H9 (cell line): ENCODE measurements at places on chromosomes 5 and 9.
A peak's percentile ranks its signal among the peaks of the same experiment; 100 is the strongest.

GRCh38 chr9:88076286-88077070 is 61.8 kb downstream of the SPATA31C2 start:
- H3K36me3 ChIP-seq, result 0 out of 2 replicates have a peak, but pooled peaks cover 5% of the 10 kb centered on the region
- peak overlapping the region; percentile 74 for H3K4me3 ChIP-seq
- no peak overlapping the region for H3K27ac ChIP-seq
- H3K4me1 ChIP-seq, result no peaks in the 10 kb centered on the region; the same call in 1 of the 2 replicates
- peaks cover 3% of the 10 kb centered on the region; the same call in 1 of the 2 replicates for H3K27me3 ChIP-seq

- H3K4me3 ChIP-seq, result no peak overlapping the region
- H3K4me1 ChIP-seq, result no peaks in the 10 kb centered on the region
- H3K27ac ChIP-seq, result no peak overlapping the region
- H3K27me3 ChIP-seq, result no peaks in the 10 kb centered on the region
- DNase-seq, result no peak
- no peaks in the 10 kb centered on the region for H3K36me3 ChIP-seq
Observed at GRCh38 chr5:98066910-98067309, 706.6 kb upstream of the RGMB start.

DNA sequence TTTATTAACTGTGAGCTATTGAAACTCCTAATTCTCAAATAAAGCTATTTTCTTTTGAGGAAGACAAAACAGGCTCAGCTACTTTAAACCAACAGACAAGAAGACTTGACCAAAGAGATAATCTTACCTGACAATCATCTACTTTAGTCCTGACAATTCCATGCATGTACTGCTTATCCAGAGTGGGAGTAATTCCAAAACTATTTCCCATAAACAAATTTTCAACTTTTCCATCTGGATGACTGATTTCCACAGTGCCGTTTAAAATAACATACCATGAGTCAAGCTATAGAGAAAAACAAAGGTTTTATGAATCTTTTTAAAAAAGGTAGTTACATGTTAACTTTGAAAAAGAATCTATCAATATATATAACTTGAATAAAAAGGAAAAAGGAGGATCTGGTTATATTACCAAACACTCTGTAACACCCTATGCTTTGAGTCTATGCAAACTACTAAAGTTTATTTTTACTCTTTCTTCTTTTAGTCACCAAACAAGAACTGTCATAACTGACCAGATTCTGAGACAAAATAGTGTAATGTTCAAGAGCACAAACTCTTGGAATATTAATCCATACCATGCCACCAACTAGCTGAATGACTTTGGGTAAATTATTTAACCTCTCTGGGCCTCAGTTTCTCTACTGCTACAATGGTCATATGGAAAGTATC is 129.7 kb downstream of the RAPGEF6 start:
- H3K4me3 ChIP-seq, result no peak overlapping the region
- H3K36me3 ChIP-seq, result peaks cover 26% of the 10 kb centered on the region
- no peak overlapping the region for H3K27ac ChIP-seq
- H3K27me3 ChIP-seq, result no peaks in the 10 kb centered on the region
- H3K4me1 ChIP-seq, result no peaks in the 10 kb centered on the region

- no peaks in the 10 kb centered on the region for H3K4me1 ChIP-seq
- peaks cover 22% of the 10 kb centered on the region for H3K36me3 ChIP-seq
- DNase-seq, result no peak
- no peaks in the 10 kb centered on the region for H3K27me3 ChIP-seq
Observed at GRCh38 chr9:121138973-121139372, 62.7 kb downstream of the RAB14 start.

- H3K27ac ChIP-seq, result no peak overlapping the region
- peaks cover 7% of the 10 kb centered on the region; the same call in 2 of the 3 replicates for H3K36me3 ChIP-seq
- no peak overlapping the region for H3K4me3 ChIP-seq
- DNase-seq, result no peak
Observed at GRCh38 chr5:143053780-143054179, 283.6 kb downstream of the ARHGAP26 start.

DNA sequence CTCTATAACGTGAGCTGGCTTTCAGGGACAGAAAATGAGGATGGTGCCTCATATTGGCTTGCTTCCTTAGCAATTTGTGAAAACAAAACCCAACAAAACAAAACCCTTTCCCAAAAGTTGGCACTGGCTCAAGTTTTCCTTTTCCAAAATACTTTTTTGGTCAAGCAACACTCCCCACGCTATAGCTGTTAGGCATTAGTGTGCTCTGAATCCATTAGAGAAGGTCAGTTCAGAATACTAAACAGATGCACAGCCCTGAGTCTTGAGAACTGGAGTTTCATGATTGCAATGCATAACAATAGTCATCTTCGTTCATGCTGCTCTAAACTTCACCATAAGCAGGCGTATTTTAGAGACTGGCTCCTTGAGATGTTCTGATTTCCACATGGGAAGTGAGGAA is 172.0 kb upstream of the KLF9 start:
- H3K4me1 ChIP-seq, result peaks cover under 1% of the 10 kb centered on the region
- H3K4me3 ChIP-seq, result no peak overlapping the region
- H3K27me3 ChIP-seq, result no peaks in the 10 kb centered on the region; the same call in 1 of the 2 replicates
- no peaks in the 10 kb centered on the region for H3K36me3 ChIP-seq
- no peak overlapping the region for H3K27ac ChIP-seq

DNA sequence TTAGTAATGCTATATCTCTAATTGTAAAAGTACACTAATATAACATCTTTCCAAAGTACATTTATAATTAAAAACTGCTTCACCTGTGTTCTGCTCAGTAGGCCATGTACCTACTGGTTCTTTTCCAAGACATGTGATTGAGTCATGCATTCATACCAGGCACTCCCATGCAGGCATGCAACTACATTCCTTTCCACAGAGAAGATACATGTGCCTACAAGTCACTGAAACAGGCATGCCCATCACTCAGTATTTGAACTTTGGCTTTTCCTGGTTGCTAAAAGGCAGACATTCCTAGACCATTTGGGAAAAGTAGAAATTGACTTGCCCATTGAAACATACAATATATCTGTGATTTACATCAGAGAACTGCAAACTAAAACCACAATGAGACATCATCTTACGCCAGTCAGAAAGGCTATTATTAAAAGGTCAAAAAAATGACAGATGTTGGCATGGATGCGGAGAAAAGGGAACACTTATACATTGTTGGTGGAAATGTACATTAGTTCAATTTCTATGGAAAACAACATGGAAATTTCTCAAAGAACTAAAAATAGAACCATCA is 148.3 kb upstream of the MOCS2 start:
- H3K4me3 ChIP-seq, result no peak overlapping the region
- H3K27ac ChIP-seq, result no peak overlapping the region
- DNase-seq, result no peak

DNA sequence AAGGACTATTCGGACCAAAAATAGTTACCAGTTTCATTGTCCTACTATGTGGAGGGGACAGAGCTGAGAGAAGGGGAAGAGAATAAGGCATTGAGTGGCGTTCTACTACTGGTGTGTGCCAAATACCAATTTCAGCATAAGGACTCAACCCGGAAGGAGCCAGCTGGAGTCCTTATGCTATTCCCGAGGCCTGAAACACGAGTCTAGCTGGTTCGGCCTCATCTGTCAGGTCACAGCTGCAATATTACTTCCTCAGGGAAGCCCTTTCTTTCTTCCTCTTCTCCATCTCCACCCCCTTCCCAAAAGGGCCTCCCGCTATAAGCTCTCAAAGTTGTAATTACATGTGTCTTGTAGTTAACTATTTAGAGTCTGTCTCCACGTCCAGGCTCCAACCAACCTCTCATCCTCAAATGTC is 20.5 kb upstream of the FER start:
- H3K27me3 ChIP-seq, result no peaks in the 10 kb centered on the region
- no peak for DNase-seq
- no peak overlapping the region for H3K27ac ChIP-seq
- no peaks in the 10 kb centered on the region for H3K36me3 ChIP-seq
- peak overlapping the region; percentile 88 for H3K4me3 ChIP-seq

- H3K27me3 ChIP-seq, result no peaks in the 10 kb centered on the region
- peaks cover 23% of the 10 kb centered on the region for H3K36me3 ChIP-seq
- no peak overlapping the region for H3K4me3 ChIP-seq
- no peak overlapping the region for H3K27ac ChIP-seq
Observed at GRCh38 chr5:139723986-139724587, 71.5 kb upstream of the PSD2 start.

DNA sequence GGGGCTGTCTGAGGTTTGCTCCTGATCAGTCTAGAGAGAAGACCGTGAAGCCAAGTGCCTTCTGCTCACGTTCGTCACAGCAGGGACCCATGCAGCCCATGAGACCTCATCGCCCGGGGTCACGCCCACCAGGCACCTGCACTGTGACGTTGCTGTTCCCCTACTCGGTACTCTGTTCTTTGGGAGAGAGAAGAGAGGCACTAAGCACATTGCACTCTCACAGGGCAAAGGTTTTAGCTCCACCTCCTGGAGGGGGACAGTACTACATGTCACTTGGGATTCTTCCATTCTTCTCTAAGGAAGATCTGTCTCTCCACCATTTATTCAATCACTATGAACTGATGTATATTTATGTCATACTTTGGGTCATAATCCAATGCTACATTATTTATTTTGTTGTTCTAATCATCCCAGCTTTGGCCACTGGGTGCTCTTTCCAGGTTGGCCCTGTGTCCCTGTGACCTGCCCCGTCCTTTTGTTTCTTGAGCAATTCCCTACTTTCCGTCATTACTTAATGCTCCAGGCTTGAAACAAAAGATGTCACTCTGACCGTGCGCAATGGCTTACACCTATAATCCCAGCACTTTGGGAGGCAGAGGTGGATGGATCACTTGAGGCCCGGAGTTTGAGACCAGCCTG is 31.4 kb upstream of the BRD3 start:
- H3K27ac ChIP-seq, result no peak overlapping the region
- H3K27me3 ChIP-seq, result no peaks in the 10 kb centered on the region
- no peak overlapping the region; the same call in 2 of the 3 replicates for H3K4me3 ChIP-seq
- peak; percentile 71 for DNase-seq
- no peaks in the 10 kb centered on the region for H3K4me1 ChIP-seq
- H3K36me3 ChIP-seq, result peaks cover 2% of the 10 kb centered on the region; the same call in 2 of the 3 replicates

DNA sequence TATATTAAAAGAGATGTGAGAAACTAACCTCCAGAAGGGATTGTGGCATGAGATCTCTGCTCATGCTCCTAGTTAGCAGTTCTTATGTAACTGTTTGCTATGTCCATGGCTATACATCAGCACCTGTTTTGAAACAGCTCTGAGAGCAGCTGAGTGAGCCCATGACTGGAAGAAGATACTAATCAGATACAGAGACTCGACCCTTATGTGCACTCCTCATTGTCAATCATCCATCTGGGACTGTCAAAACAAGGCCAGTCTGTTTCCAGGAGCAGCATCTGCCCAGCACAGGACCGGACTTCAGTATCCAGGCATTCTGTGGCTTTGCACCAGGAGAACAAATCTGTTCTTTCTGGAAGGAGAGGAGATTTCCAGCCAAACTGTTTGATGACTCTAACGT is 77.7 kb downstream of the EFNA5 start:
- DNase-seq, result no peak
- H3K36me3 ChIP-seq, result no peaks in the 10 kb centered on the region
- H3K27ac ChIP-seq, result no peak overlapping the region
- no peaks in the 10 kb centered on the region for H3K27me3 ChIP-seq
- no peak overlapping the region for H3K4me3 ChIP-seq

DNA sequence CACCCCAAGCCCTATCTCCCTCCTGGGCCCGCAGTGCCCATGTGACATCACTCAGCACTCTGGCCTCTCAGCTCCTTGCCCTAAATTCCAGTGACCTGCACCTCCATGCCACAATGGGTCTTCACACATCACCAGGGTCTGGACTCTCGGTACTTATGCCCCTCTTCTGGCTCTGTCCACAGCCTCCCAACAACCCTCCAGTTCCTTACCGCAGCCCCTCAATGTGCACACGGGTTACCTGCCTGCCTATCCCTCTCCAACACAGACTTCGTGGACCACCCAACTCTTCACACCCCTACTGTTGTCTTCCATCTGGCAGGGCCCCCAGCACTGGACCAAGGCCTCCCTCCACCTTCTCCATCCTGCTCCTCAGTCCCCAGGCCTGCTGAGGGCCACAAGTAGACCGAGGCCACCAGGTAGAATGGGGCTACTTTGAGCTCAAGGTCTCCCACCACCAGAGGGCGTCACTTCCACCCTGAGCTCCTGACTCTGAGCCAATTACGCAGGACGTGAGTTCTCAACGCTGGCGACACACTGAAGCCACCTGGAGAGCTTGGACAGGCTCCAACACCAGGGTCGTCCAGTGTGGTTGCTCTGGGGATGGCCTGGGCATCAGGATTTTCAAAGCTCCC is 172.1 kb downstream of the GABBR2 start:
- H3K4me3 ChIP-seq, result no peak overlapping the region
- H3K36me3 ChIP-seq, result no peaks in the 10 kb centered on the region
- no peaks in the 10 kb centered on the region for H3K27me3 ChIP-seq
- H3K4me1 ChIP-seq, result no peaks in the 10 kb centered on the region

GRCh38 chr5:151019331-151019730 is 1.1 kb upstream of the GPX3 start:
- H3K4me1 ChIP-seq, result no peaks in the 10 kb centered on the region
- H3K36me3 ChIP-seq, result no peaks in the 10 kb centered on the region
- H3K27me3 ChIP-seq, result no peaks in the 10 kb centered on the region; the same call in 1 of the 2 replicates
- H3K4me3 ChIP-seq, result 0 out of 3 replicates have a peak overlapping the region, but pooled peaks have one; percentile 31
- H3K27ac ChIP-seq, result no peak overlapping the region
- DNase-seq, result no peak
